ENCODE measurements at places on chromosomes 1 and 21.
A peak's percentile ranks its signal among the peaks of the same experiment; 100 is the strongest.

- no peak for DNase-seq
These were observed 143.0 kb upstream of the AJAP1 start for GRCh38 chr1:4511374-4511773.

DNA sequence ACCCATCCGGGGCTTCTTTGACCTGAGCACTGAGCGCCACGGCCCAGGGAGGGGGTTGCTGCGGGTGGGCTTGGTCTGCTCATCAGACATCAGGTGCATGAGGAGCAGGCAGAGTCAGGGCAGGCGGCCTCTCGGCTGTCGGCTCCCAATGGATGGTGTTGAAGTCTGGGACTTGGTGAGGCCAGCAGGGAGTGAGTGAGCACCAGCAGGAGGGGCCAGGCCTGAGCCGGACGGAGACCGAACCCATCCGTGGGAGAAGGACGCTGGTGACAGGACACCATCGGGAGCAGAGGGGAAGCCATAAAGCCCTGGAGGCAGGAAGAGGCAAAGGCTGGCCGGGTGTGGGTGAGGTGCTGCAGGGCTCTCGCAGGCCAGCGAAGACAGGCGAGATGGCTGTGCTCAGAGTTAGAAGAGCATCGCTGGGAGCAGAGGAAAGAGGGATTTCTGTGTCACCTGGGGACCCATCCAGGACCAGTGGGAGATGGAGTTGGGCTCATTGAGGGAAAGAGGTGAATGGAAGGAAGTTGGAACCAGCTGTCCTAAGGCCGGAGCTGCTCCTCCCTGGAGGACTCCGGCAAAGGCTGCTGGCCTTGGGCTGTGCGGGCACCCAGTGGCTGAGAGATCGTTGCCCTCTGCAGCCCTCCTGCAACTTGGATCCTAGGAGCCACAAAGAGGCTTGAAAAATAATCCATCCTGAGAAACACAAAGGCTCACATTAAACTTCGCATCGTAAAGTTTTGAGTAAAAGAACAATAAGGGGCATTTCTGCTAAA lies 49.9 kb downstream of the PDE9A start:
- no peak for DNase-seq

GRCh38 chr1:27341525-27342252 lies at the start of gene SYTL1:
SYTL1 (plus strand) TSS chr1:27342022; CDS start chr1:27345335, 3,313 bp downstream.
- DNase-seq: no peak

DNA sequence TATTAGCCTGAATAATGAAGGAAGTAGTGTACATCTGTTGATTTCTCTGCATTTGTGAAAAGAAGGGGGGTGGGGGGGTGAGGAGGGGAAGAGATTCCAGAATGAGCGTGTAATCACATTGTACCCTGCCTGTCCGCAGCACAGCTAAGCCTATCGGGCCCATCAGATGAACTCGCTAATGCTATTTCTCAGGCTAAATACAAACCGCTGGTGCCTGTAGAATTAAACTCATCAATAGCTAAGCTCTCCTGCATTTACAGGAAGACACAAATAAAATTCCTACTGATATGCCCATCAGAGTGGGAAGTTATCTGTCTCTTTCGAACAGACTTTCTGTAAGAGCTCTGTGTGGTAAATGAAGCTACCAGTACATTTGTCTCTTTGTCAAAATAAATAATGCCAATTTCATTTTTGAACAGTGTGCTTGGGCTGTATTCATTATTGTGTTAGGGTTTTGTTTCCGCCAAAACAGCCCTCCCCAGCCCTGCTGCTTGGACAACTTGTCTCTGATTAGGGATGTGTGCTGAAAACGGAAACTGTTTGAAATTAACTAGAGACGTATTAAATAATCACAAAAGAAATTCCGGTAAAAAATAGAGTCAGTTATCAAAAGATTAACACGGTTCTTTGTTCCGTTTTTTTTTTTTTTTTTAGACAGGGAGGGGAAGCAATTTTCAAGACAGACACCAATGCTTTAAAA lies 305.4 kb downstream of the TTLL7 start:
- no peak for DNase-seq

DNA sequence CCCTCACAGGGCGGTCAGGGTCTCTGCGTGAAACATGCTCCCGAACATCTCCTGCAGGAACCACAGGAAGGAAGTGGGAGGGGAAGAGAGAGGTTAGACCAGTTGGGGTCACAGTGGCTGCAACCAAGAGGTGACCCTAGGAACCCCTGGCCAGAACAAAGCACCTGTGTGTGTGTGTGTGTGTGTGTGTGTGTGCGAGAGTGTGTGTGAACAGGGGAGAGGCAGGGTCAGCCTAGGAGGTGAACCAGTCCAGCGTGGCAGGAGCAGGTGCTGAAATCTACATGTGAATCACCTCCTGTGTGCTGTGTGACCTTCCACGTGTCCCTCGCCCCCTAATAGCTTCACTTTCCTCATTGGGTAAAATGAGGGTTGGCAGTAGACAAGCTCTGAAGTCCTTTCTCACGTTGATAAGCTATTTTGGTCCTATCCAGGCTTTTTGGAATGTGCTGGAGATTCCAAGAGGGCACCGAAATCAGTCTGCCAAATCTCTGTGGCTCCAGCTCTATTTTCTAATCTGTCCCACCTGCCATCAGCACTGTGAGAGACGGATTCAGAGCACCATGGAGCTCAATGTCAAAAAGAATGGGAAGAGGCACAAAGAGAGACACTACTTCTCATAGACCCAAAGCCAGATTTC lies 27.8 kb downstream of the SLC26A9 start:
- no peak for DNase-seq

GRCh38 chr1:242761556-242761955 lies 237.1 kb upstream of the PLD5 start:
- DNase-seq: no peak

DNA sequence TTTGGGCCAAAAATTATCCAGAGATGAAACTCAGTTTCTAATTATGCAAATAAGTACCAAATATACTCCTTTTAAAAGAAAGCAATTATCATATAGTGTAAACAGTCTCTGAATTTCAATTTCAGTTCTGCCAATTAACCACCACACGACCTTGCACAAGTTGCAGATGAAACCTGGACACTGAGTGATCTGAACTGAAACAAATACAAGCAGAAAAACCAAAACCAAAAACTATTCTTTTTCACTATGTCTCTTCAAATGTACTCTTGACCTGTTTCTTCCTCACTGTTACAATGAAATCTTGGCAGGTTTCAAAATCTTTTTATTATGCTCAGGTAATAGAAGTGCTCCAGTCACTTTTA lies 79.2 kb downstream of the TYW3 start:
- no peak for DNase-seq

GRCh38 chr21:46324390-46325072 lies 575 bp downstream of the PCNT start:
- DNase-seq: peak; percentile 40

GRCh38 chr1:222910699-222911098 lies 95.9 kb downstream of the DISP1 start:
- no peak for DNase-seq
